ENCODE measurements at places on chromosomes 5 and 9.

- DNase-seq = no peak
Measured at GRCh38 chr5:60349891-60350415, 350.0 kb downstream of the DEPDC1B start.

GRCh38 chr5:14081791-14082190 lies 61.4 kb upstream of the TRIO start:
- DNase-seq = no peak

GRCh38 chr5:141840280-141840812 lies 37.9 kb downstream of the PCDH1 start:
- no peak for DNase-seq

DNA sequence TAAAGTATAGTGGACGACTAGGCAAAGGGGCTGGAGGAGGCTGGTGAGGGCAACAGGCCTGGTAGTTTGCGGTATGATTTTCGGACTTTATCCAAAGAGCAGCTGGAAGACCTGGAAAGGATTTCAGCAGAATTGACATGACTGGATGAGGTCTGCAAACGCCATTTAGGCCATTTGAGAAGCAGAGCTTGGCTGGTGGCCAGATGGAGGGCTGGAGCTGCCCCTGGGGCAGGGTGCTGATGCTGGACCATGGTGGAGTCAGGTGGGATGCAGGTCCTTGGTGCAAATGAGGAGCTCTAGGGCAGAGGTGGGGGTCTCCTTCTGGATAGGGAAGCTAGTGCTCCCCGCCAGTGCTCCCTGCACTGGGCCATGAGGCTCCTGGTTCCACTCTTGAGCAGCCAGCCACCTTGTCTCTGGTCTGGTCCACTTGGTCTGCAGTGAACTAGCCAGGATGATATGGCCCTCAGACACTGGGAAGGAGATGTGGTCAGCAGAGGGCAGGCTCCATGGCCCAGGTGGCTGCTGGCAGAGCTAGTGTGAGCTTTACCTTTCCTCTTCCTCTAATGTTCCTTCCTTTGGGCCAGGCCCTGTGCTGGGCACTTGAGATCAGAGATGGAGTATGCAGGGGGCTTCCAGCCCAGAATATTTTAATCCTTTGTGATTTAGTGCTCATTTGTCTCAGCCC lies 31.4 kb downstream of the COL27A1 start:
- no peak for DNase-seq

DNA sequence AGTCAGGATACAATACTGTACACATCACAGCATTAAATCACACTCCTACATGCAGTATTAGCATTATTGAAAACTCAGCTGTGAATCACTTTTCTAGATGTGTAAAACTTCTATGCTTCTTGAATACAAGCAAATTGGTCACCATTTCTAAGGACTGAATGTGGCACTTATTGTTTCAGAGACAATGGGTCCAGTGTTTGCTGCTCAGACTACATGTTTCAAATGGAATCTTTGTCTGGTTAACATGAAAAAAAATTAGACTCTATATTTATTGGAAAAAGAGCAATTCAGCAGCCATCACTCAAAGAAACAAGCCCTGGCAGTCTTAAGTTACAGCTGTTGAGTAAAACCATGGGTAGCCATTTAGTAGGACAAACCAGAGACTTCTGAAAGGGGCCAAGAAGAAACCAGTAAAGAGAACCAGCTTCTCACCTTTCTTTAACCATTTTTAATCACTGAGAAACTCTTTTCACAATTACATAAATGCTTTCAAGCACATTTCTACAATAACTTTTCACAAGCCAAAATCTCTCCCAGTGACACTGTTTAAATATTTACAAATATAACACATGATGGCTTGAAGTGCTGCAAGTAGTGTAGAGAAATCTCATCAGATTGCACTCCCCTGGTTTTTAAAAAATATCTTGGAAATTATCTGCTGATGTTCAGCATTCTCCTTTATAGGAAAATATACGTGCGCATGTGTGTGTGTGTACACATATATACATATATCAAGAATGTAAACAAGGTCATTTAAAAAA lies 35.2 kb downstream of the OR2K2 start:
- no peak for DNase-seq

DNA sequence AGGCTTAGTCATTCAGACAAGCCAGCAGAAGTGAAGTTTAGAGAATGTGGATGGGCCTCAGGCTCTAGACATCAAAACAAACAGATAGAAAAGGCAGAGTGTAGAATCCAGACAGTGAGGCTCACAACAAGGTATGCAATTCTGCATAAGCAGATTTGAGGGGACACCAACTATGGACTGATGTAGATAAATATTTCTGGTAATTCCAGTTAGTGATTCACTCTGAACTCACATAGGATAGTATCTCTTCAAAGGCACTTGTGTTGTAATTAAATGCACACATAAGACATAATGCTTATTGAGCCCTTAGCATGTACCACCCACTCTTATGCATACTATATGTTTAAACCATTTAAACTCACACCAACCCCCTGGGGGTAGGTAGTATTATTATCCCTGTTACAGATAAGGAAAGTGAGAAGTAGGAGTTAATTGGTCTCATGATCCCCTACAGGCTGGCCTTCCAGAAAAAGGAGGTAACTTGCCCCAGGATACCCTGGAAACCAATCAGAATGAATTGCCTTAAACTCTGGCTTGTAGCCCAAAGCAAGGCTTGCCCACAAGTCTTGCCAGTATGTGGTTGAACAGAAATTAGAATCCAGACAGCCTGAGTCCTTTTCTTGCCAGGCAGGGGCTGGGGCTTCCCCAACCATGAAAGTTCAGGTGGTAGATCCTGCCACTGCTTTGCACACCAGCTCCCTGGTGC lies 39.5 kb upstream of the HSPB3 start:
- no peak for DNase-seq
